ENCODE measurements at places on chromosomes 11 and 22.

GRCh38 chr11:62926680-62927455 lies 5.7 kb upstream of the CHRM1 start:
- no peak for DNase-seq

GRCh38 chr11:101867951-101868350 lies 46.9 kb upstream of the CEP126 start:
- no peak for DNase-seq

DNA sequence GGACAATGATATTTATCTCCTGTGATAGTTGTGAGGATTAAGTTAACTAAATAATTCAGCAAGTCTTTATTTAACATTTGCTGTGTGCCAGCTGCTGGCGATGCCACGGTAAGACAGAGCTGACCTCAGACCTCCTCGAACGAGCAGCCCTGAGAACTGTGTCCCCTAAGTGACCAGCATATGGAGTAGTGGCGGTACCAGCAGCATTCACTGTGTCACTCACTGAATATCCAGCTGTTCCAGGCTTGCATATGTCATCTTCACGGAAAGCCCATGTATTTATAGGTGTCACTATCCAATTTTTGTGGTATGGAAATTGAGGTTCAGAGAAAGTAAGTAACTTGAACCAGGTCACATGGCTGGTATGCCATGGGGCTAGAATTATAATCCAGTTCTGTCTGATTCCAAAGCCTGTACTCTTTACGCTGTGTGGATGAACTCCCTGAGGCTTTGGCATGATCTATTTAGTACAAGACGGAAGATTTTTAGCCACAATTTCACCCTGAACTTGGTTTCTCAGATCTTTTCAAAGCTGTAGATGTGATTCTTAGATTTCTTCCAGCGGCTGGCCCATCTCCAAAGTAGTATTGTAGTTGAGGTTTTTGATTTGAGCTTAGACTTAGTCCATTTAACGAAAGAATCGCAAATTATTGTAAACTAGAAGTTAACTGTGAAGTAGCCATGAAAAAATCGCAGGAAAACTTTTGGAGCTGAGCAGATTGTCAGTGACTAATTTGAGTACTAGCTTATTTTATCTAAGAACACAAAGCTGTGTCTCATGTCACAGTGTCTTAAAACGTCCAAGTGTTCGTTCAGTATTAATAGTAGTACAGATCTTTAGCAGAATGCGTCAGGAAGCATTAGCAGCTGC lies 49.4 kb upstream of the MYO18B start:
- DNase-seq: no peak

DNA sequence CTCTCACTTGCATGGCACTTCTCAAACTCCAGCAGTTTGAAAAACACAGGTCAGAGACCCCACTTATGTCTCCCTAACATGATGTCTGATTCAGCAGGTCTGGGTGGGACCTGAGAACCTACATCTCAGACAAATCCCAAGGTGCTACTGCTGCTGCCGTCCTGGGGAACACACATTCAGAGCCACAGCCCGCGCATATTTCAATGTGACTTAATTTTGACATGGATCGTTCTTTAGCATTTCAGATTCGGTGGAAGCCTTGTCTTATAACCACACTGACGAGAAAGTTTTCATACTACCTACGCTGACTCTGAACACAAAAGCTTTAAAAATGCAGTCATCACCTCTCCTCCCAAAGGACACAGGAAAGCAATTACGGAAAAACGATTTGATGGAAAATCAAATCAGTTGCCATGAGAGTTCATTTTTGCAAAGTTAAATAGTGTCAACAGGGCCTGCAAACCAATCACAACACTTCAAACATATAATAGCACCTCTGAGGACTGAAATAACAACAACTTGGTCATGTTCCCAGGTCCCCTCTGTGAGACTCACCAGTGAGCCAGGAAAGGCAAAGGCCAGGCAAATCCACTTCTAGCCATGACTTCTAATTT lies 132.6 kb downstream of the SHANK2 start:
- no peak for DNase-seq

GRCh38 chr22:24233816-24234215 lies 11.1 kb downstream of the GGT5 start:
- no peak for DNase-seq

DNA sequence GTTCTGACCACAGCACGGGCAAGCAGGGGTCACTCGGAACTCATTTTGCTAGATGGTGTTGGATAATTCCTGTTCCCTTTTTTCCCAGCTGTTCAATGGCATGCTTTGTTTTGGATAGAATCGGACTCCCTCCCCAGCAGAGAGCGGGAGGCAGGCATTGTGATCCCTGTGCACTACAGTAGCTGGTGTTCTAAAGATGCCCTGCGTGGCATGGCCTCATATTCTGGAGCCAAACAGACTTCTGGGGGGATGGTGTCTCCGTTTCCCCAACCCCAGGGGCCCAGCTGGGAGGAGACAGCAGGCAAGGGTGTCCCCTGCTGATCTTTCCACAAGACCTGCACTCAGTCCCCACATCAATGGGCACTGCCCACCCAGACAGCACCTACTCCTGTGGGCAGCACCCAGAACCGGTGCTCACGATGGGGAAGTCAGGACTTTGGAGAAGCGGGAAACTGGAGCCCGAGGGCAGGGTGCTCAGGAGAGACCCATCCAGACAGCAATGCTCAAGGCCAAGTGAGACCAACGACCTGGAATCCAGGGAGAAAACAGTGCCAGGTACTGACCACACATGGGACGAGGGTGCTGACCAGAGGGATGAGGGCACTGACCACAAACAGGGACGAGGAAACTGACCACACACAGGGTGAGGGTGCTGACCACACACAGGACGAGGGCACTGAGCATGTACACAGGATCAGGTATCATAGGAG lies 934.9 kb downstream of the BRD1 start:
- DNase-seq: no peak

DNA sequence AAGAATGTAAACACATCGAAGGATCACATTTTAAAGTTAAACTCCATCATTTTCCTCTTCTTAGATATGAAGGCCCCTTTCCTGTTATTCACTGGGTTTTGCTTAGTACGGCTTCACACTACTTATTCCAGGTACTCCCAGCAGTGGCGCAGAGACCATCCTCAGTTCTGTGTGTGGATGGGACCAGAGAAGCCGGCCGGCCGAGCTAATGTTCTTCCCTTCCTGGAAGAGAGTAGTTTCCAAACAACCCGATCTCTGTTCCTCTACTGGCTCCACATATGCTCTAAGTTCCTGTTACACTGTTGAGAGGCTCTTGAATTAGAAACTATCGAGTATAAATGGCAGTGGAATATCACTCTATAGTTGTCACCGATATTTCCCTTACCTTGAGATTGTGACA lies 684 bp upstream of the NFRKB start:
- DNase-seq: no peak

- no peak for DNase-seq
Measured at GRCh38 chr11:70769521-70769920, 371.2 kb downstream of the CTTN start.

GRCh38 chr11:5928811-5929210 lies 13.2 kb upstream of the OR56A3 start:
- no peak for DNase-seq

DNA sequence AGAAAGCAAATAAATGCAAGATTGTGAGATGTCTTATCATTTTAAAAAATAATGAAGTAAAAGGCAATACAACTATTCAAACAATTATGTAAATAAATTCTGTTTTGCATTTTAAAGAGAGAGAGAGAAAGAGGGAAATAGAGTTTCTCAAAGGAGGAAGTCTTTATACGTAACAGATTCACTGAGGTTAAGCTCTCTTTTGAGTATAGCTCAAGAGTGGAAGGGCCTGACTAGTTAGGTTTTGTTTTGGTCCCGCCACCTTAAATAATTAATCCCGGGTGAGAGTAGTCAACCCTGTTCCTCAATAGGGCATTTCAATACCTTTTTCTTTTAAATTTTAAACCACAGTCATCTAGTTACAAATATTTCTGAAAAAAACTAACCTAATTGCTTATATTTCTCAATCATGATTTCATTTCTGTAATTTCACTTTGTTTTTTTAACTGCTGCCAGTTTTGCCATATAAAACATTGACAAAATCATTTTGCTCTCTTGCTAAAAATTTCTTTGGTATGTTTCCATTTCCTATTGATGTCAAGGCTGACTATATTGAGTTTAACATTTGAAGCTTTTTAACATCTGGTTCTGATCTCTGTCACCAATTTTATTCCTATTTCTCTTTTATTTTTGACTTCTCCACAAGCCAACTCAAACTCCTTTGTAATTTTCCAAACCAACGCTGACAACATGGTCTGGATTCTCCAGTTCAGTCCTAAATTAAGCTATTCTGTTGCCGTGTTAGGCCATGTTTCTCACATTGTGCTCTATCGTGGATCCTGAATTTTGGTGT lies 10.3 kb downstream of the OR10D3 start:
- no peak for DNase-seq

- no peak for DNase-seq
Measured at GRCh38 chr11:10302359-10302743, 2.5 kb upstream of the ADM start.

DNA sequence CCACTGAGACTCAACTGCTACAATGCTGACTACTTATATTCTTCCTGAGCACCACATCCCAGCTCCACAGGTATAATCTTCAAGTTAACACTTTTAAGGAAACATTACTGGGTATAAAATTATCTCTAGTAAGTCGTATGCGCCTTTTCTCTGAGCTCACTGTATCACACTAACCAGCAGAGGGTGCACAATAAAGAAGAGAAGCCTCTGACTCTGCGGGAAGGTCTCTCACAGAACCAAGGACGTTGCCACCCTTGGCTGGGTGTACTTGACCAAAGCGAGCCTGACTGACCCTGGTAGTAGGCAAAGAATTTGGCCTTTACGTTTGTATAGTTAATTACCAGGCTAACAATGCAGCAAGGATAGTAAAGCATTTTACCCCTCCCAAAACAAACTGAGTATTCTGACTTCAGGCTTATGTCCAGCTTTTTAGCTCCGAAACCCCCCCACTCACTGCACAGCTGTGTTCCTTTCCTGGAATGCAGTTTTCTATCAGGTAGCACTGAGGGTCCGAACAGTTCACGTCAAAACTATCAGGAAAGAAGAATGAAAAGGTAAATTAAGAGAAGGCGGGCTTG lies at the start of gene BTBD18:
Gene BTBD18, minus strand, starts transcription at position 144 of the 578 bp plus-strand sequence. CDS start 631 bp downstream, outside the sequence.
- DNase-seq: no peak

DNA sequence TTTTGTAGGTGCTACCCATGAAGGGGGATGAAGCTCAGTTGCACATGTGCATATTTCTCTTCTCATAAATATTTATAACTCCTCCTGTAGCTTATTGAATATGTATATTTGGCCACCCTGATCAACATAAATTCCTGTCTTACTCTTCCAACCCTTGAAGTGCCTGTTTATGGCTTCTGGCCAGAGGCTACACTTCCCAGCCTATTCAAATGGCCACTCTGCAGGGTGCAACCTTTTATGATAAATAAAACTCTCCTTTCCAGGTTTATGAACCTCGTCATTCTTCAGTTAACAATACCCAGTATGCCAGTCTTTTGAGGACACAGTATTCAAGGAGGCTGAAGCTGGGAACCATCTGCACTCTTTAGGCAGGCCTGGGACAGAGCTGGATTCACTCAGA lies 2.6 kb upstream of the RTL6 start:
- no peak for DNase-seq

DNA sequence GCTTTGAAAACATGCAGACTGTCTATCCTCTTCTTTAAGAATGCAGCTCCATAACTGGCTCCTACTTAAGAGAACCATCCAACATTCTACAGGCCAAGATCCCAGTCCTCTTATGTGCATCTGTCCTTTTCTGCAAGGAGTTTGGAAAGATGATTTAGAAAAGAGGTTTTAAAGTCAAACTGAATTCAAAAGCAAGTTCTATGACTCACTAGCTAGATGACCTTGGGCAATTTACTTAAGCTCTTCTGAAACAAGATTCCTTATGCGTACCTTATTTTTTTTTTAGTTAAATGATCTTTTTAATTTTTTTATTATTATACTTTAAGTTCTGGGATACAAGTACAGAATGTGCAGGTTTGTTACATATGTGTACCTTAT lies 29.2 kb downstream of the GUCY1A2 start:
- no peak for DNase-seq

GRCh38 chr11:119700536-119701346 lies 28.3 kb downstream of the NECTIN1 start:
- DNase-seq: no peak

All from iPS DF 19.7 (cell line).